ENCODE measurements at places on chromosomes 2 and 18.

DNA sequence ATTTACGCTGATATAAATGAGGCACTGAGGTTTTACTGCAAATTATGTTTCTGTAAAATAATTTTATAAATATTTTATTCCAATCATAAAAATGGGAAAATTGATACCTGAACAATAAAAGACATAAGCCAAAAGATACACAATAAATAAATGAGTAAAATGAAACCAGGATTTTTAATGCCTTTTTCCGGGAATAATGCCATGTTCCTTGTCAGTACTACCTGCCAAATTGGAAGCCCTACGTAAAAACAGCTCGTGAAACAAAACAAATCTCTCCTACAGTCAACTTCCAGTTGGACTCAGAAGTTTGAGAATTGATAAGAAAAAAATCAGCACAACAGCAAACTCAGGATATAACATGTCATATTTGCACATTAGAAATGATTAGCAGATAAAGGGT, 18.0 kb downstream of the GALNT3 start:
- DNase-seq: no peak

GRCh38 chr2:9053534-9053931, 50.0 kb upstream of the MBOAT2 start:
- DNase-seq: no peak

DNA sequence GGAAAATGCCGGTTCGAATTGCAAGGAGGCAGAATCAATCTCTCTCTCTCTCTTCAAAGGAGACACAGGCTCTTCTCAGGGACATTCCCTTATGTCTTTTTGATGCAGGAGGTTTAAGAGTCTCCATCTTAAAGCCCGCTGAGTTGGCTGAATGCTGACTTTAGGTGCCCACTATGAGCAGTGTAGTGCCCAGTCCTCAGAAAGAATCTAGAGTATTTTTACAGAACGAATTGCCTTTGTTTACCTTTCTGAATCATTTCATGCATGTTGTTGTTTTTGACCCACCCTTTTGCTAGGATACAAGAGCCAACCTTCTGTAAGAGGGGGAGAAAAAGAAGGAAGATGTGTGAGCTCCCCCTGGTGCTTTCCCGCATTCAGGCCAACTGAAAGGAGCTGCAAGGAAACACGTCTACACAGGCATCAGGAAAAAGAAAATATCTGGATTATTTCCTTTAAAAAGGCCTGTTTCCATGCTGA, 193.5 kb upstream of the TCF4 start:
- no peak for DNase-seq

- no peak for DNase-seq
These were observed 30.7 kb downstream of the DGKD start for GRCh38 chr2:233384811-233385488.

DNA sequence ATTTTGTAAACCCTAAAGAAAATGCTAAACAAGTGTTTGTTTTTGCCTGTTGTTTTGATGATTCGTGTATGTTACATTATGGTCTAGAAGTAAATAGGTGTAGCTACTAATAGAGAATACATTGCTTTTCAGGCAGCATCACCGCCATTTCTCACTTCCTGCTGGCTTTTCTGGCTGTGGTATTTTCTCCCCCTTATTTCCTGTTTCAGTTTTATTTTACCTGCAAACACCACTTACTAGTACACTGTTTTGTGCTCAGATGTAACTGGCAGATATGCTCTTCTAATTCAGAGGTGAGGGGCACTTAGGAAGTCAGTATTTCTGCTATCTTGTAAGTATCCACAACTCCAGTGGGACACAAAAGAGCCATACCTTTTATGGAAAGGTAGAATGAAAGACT, 38.1 kb upstream of the SLC3A1 start:
- DNase-seq: peak; percentile 63

GRCh38 chr2:143146815-143147530, 17.8 kb downstream of the ARHGAP15 start:
- DNase-seq: no peak

DNA sequence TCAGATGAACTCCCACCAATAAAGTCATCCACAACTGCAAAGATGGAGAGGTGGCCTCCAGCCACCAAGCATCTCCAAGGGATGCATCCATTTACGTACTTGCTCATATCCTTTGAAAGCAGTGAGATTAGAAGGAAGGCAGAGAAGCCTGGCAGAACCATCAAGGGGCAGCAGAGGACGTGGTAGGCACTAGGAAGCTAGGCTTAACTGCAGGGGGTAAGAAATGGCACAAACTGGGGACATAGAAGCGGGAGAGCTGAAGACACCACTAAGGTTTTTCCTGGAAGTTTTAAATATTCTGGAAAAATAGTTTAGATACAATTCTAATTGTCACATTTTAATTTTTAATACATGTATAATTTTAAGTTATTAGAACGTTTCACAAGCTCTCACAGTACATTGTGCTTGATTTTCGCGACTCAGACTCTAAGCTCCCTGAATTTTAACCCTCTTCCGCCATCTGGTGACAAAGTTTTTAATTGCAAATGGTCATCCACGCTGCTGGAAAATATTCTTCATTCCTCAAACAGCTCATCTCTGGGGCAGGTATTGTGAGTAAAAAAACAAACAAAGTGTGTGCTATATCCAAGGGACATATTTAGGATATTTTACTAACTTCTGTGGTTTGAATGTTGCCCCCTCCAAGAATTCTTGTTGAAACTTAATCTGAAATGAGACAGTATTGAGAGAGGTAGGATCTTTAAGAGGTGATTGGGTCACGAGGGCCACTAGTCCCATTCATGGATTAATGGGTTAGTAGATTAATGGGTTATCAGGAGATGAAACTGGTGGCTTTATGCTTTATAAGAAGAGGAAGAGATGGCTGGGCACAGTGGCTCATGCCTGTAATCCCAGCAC, 1.6 kb upstream of the PSTPIP2 start:
- DNase-seq: peak; percentile 76

DNA sequence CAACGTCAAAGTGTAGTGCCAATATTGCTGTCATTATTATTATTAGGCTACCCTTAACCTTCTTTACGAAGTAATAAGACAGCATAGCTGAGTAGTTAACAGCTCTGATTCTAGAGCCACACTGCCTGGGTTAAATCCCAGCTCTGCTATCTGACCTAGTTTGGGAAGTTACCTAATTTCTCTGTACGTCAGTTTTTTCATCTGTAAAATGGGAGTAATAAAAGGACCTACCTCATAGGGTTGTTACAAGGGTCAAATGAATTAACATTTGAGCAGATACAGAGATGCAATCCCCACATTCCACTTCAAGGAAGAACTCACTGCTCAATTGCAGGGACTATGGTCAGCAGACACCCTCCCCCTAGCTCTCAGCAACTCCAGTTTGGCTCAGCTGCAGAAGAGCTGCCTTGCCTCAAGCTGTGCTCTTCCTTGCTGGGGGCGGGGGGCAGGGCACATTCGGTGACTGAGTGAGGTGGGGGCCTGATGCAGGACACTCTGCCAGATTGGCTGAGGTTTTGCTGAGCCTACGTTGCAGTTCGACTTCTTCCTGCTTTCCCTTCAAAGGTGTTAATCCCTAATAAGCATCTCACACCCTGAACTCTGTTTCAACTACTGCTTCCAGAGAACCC, 11.0 kb upstream of the LGALSL start:
- no peak for DNase-seq

DNA sequence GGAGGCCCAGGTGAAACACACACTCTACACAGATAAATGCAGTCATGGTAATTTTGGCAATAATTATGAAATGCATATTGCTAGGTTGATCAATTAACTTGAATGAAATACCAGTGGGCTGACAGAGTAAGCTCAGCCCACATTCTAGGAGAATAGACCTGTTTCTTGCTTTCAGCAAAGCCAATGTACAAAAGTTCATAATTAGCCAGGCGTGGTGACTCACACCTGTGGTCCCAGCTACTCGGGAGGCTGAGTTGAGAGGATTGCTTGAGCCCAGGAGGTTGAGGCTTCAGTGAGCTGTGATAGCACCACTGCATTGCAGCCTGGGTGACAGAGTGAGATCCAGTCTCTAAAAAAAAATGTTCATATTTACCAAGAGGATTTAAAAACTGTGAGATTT, 15.7 kb upstream of the MBP start:
- DNase-seq: no peak

- peak; percentile 40 for DNase-seq
These were observed 42.3 kb upstream of the MYO1B start for GRCh38 chr2:191202881-191203397.

DNA sequence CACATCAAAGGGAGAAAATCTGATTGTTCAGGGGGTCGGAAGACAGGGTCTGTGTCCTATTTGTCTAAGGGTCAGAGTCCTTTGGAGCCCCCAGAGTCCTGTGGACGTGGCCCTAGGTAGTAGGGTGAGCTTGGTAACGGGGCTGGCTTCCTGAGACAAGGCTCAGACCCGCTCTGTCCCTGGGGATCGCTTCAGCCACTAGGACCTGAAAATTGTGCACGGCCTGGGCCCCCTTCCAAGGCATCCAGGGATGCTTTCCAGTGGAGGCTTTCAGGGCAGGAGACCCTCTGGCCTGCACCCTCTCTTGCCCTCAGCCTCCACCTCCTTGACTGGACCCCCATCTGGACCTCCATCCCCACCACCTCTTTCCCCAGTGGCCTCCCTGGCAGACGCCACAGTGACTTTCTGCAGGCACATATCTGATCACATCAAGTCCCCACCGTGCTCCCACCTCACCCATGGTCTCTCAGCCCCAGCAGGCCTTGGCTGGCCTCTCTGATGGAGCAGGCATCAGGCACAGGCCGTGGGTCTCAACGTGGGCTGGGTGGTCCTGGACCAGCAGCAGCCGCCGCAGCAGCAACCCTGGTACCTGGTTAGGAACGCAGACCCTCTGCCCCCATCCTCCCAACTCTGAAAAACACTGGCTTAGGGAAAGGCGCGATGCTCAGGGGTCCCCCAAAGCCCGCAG, 3.8 kb downstream of the PROC start:
- DNase-seq: no peak

DNA sequence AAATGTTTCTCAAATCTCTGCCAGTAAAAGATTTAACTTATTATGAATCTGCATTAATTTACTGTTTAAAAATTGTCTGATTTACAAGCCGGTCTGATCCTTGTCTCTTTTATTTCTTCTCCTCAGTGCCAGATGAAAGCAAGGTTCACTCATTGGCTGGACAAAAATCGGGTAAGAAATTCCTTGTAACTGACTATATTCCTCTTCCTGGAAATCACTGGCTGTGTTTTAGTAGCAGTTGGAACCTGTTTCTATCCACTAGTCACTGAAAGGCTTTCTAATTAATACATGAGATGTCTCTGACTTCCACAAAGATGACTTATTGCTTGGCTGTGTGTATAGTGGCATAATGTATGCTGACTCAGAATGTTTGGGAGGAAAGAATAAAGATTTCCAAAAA, 436.6 kb upstream of the NRP2 start:
- DNase-seq: no peak

- no peak for DNase-seq
These were observed 289.3 kb upstream of the ZSWIM2 start for GRCh38 chr2:187138265-187138664.

DNA sequence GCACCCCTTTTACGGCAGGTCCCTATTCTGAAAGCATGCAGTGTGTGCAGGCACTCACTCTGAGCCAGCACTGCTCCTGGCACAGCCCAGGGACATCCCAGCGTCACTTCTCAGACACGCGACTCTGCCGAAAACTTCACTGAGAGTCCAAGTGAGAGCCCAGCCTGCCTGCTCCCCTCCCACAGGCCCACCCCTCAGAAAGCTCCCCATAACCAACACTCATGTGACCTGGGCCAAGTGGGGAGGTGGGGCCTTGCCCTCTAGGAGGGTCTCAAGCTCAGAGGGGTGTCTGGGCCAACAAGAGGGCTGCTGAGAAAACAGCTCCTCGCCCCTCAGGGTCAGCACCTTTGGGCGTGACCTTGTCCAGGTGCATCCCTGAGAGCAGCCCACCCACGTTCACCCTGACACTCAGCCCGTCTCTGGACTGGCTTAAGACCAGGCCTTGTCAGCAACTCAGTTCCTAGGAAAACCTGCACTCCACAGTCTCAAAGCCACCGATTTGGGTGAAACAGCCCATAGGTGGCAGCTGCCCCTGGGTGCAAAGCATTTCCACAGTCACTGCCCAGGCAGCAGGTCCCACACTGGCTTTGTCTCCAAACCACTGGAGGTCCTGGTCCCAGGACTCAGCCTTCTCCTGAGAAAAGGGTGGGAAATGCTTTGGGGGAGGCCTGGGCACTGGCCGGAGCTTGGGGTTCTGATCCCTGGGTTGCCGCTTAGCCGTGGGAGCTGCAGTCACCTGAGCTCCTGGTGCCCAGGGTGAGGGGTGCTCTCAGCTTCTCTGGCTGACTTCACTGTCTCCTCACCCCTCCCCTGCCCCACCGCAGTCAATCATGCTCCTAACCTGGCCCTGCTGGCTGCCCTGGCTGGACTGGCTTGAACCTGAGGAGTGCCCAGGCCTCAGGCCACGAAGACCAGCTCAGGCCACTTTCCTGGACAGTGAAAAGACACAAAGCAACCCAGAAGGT, 209.6 kb downstream of the HDAC4 start:
- no peak for DNase-seq

- DNase-seq: no peak
These were observed 29.5 kb upstream of the SMAD7 start for GRCh38 chr18:48979944-48980890.

GRCh38 chr2:18232731-18233438, 327.6 kb downstream of the RDH14 start:
- DNase-seq: no peak

- DNase-seq: no peak
These were observed 52.3 kb downstream of the NABP1 start for GRCh38 chr2:191730263-191730662.

DNA sequence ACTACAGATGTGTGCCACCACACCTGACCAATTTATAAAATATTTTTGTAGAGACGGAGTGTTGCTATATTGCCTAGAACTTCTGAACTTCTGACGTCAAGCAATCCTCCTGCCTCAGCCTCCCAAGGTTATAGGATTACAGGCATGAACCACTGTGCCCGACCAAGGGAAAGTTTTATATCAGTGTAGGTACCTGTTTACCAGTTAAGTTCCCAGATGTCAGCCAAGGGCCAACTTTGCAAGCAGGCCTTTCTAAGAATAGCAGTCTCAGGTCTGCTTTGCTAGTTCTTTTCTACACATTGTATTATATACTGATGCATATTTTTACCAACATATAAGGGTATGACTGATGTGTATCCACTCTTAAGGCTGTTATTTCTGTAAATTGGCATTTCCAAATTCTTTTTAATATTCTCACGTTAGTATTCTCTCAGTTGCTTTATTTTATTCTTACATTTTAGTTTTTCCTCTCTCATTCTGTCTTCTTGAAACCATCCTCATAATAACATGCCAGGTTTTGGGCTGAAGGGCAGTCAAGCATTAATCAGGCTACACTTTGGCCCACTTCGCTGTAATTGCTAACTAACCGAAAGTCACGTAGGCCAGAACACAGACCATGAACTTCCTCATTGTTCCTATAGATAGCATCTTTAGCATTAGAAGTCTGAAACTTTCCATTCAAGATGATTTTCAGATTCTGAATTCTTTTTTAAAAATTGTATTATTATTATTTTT, 25.0 kb upstream of the CXXC1 start:
- no peak for DNase-seq

DNA sequence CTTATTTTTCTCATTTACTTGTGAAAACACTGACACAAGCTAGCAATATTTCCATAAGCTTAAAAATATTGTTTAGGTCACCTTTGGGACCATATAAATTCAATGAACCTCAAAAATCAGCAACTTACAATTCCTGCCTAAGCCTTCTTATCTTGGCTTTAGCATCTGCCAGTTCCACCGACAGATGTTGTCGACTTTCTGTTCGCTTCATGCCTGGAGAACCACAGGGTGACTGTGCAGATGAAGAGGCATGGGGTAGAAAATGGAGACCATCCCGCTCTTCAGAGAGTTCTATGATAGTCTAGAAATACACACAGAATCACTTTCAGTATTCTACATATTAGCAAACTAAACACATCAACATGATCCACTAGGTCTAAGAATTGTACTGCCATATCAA, 64.2 kb downstream of the CCDC88A start:
- no peak for DNase-seq

GRCh38 chr2:113886479-113887008, 3.3 kb upstream of the ACTR3 start:
- peak; percentile 92 for DNase-seq

Data from activated CD4-positive, alpha-beta T cell treated with anti-CD3 and anti-CD28 coated beads, Interleukin-10, Interleukin-2, amounts not matched to agents 100 ng/mL and 50 ng/mL, durations not matched to agents 16 hours and 8 hours (primary cell).